ENCODE measurements at places on chromosomes 3 and 15. TPM values are rescaled to one million over a fixed set of nuclear protein-coding genes. Genes with fewer than 3 reads are reported as not detected.

The ACKR4 gene
- total RNA-seq: not detected

The DHX30 gene
- 56.6 TPM for total RNA-seq

The CCDC66 gene
- 48.0 TPM for total RNA-seq

The LAMB2 gene
- total RNA-seq: 450 TPM

The EXD1 gene
- total RNA-seq: not detected

The HTR3E gene
- total RNA-seq: not detected

The PLCB2 gene
- total RNA-seq: under 0.01 TPM

The FAM107A gene
- not detected for total RNA-seq

The TRIM71 gene
- not detected for total RNA-seq

The IMPG2 gene
- total RNA-seq: 0.36 TPM

The ASB14 gene
- total RNA-seq: not detected

The ACTC1 gene
- not detected for total RNA-seq

The SNTN gene
- not detected for total RNA-seq

The ZCWPW2 gene
- total RNA-seq: 0.88 TPM

The UROC1 gene
- not detected for total RNA-seq

The TOPBP1 gene
- total RNA-seq: 33.7 TPM

The PLSCR5 gene
- not detected for total RNA-seq

The PROK2 gene
- total RNA-seq: not detected

The RBSN gene
- total RNA-seq: 23.9 TPM

The CCDC39 gene
- not detected for total RNA-seq

The ISLR gene
- 77.5 TPM for total RNA-seq

The SHC4 gene
- 1.5 TPM for total RNA-seq

The P2RY12 gene
- not detected for total RNA-seq

The NOX5 gene
- total RNA-seq: 0.36 TPM

The GPR160 gene
- total RNA-seq: 0.29 TPM

The ISLR2 gene
- not detected for total RNA-seq

The SRP14 gene
- total RNA-seq: 97.2 TPM

The CCDC54 gene
- total RNA-seq: not detected

The ABI3BP gene
- 183 TPM for total RNA-seq

The KIF15 gene
- total RNA-seq: 1.8 TPM

The NR1I2 gene
- not detected for total RNA-seq

The ZBTB47 gene
- total RNA-seq: 39.2 TPM

The C3orf80 gene
- total RNA-seq: 2.2 TPM

The DUOX1 gene
- under 0.01 TPM for total RNA-seq

The LRRN1 gene
- 3.5 TPM for total RNA-seq

The PLSCR4 gene
- total RNA-seq: 54.6 TPM

The OR5K2 gene
- total RNA-seq: not detected

The ZBED2 gene
- under 0.01 TPM for total RNA-seq

The GOLGA8N gene
- total RNA-seq: 4.7 TPM

The SOX14 gene
- total RNA-seq: not detected

The GOLGA6L7 gene
- total RNA-seq: not detected

The COL6A5 gene
- not detected for total RNA-seq

The SAMD7 gene
- total RNA-seq: not detected

The SPTBN5 gene
- 0.36 TPM for total RNA-seq

The CCR8 gene
- total RNA-seq: not detected

The REC114 gene
- total RNA-seq: not detected

The TGM5 gene
- not detected for total RNA-seq

The CYP19A1 gene
- 2.2 TPM for total RNA-seq

The SNX22 gene
- 0.29 TPM for total RNA-seq

The TICRR gene
- total RNA-seq: 0.88 TPM

The ANKRD63 gene
- not detected for total RNA-seq

The GNAT1 gene
- not detected for total RNA-seq

The TP63 gene
- total RNA-seq: 1.8 TPM

The PTPN23 gene
- total RNA-seq: 30.0 TPM

The THRB gene
- 0.36 TPM for total RNA-seq

The CRELD1 gene
- total RNA-seq: 7.6 TPM

The CHRNA5 gene
- 0.36 TPM for total RNA-seq

The CADPS gene
- total RNA-seq: 3.2 TPM

The TMEM266 gene
- total RNA-seq: not detected
